Bronchial epithelial cell (primary cell): ENCODE measurements at places on chromosomes 4 and X. TPM values are rescaled to one million over a fixed set of nuclear protein-coding genes. Genes with fewer than 3 reads are reported as not detected.

TDO2 gene
- total RNA-seq: 0.38 TPM in 1 of 2 replicates, not detected in the other

SATL1 gene
- under 0.01 TPM in 1 of 2 replicates, not detected in the other for total RNA-seq

EBP gene
- 122 and 244 TPM in 2 replicates for total RNA-seq

TNIP3 gene
- total RNA-seq: not detected in 2 replicates

HSFX3 gene
- not detected in 2 replicates for total RNA-seq

ZFP92 gene
- total RNA-seq: 0.53 and 1.3 TPM in 2 replicates

PALLD gene
- total RNA-seq: 69.2 and 92.7 TPM in 2 replicates

ASMTL gene
- 4.7 and 7.7 TPM in 2 replicates for total RNA-seq

- DNase-seq: no peak
Measured at GRCh38 chrX:152902502-152902820, 4.6 kb downstream of the ZNF185 start.

- no peak for DNase-seq
Measured at GRCh38 chr4:145988628-145989027, 50.0 kb upstream of the ZNF827 start.

GRCh38 chr4:163017135-163017534 lies 149.6 kb downstream of the NAF1 start:
- DNase-seq: no peak

GRCh38 chr4:184593461-184593860 lies 55.8 kb downstream of the CASP3 start:
- no peak for DNase-seq

GRCh38 chr4:94882756-94883155 lies 125.0 kb downstream of the BMPR1B start:
- DNase-seq: peak; percentile 12

DNA sequence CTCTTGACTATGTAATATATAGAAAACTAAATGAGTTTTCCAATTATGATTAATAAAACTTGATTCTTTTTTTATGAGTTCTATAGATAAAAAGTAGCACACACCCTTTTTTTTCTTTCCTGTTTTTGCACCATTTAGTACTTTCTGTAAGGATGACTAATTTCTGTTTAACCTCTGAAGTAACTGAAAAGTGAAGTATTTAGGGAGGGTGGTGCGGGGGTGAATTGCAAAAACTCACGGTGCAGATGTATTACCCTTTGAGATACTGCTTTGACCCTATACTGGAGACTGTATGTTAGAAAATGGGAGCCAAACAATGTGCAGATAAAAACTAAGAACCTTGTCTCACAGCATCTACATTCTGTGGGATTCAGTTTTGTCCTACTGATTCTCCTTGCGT lies 471.6 kb downstream of the DTHD1 start:
- no peak for DNase-seq

- no peak for DNase-seq
Measured at GRCh38 chr4:99379571-99379970, 27.0 kb upstream of the ADH1C start.

DNA sequence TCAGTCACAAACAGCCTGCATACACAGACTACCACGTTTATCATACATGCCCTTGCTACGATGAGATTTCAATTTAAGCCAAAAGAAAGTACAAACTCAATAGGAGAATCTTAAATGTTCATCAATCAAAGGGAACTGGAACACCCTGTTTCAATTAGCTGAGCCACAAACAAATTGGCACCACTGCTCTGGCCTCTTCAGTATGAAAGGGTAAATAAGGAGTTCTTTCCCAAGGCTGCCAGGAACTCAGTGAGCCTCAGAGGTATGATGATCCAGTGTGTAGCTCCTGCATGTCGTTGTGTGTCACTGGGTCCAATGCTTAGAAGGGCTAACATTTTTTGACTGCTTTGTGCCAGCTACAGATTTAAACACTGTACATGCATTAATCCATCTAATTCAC lies 5.4 kb downstream of the RNF150 start:
- no peak for DNase-seq

- no peak for DNase-seq
Measured at GRCh38 chr4:6290769-6291547, 21.3 kb downstream of the WFS1 start.

DNA sequence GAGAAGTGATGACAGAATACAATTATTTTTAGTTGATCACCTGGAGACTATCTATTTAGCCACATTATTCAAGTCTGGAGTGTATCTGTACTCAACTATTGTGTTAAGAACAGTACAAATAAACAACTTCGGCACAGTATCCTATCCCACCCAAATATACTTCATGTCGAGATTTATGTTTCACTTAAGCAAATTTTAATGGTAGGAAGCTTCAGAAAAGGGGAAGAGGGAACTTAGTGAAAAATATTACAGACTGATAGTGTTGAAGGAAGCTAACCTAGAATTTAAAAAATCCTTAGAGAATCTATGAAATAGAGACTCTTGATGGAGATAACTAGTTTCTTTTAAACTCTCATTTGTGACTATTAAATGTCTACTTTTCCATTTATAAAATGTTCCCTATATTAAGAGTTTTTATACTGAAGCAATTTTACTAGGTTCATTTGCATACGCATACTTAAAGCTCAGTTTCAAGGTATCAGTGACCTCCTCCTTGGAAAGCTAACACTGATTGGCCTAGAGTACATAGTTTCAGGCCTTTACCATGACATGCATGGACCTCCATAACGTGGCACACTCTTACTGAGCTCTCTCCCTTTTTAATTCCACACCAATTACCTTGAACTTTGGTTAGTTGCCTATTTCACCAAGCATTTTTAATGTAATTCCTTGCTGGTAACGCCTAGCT lies 197.7 kb downstream of the CAMK2D start:
- DNase-seq: no peak

GRCh38 chr4:170110285-170110672 lies 20.5 kb upstream of the AADAT start:
- no peak for DNase-seq

DNA sequence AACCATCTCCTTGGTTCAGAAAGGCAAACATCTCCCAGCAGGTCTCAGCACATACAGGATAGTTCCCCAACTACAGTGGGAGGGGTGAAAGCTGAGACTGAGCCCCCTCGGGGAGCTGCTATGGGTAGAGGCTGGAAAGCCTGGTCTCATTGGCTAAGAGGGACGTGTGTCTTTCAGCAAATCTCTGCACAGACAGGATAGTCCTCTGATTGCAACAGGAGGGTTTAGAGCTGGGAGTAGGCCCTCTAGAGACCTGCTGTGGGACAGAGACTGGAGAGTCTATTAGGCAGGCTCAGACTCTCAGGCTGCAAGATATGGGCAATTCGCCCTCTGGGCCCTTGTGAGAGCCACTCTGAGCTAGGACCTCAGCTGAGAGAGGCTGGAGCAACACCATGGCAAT lies 271.6 kb upstream of the GALNT7 start:
- no peak for DNase-seq

- DNase-seq: no peak
Measured at GRCh38 chr4:133801883-133802282, 399.7 kb downstream of the PABPC4L start.

- no peak for DNase-seq
Measured at GRCh38 chrX:149398027-149398426, 107.1 kb downstream of the IDS start.

GRCh38 chr4:153223930-153224329 lies 19.7 kb downstream of the TRIM2 start:
- peak; percentile 66 for DNase-seq

DNA sequence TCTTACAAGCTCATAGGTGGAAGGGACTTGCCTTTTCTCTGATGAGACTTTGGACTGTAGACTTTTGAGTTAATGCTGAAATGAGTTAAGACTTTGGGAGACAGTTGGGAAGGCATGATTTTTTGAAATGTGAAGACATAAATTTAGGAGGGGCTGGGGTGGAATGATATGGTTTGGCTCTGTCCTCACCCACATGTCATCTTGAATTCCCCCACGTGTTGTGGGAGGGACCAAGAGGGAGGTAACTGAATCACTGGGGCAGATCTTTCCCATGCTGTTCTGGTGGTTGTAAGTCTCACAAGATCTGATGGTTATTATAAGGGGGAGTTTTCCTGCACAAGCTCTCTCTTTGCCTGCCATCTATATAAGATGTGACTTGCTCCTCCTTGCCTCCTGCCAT lies 777.9 kb downstream of the CENPC start:
- no peak for DNase-seq
